ENCODE measurements at places on chromosomes 1 and 21.

GRCh38 chr1:37157634-37158033, 123.3 kb upstream of the GRIK3 start:
- DNase-seq = no peak

DNA sequence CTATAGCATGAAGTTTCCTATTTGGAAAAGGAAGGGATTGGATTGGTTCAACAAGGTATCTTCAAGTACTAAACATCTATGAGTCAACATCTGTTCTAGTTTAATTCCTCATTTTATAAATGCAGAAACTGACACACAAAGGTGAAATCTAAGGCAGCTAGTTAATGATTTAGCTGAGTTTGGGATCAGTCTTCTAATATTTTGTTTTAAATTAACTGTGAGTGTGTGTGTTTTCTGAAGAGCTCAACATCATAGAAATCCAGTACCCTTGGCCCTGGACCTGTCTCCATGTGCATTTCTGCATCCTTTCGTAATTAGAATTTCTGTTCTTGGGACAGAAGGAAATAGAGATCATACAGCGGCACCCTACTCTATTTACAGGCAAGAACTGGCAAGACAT, 105.9 kb downstream of the RGS2 start:
- DNase-seq = no peak

DNA sequence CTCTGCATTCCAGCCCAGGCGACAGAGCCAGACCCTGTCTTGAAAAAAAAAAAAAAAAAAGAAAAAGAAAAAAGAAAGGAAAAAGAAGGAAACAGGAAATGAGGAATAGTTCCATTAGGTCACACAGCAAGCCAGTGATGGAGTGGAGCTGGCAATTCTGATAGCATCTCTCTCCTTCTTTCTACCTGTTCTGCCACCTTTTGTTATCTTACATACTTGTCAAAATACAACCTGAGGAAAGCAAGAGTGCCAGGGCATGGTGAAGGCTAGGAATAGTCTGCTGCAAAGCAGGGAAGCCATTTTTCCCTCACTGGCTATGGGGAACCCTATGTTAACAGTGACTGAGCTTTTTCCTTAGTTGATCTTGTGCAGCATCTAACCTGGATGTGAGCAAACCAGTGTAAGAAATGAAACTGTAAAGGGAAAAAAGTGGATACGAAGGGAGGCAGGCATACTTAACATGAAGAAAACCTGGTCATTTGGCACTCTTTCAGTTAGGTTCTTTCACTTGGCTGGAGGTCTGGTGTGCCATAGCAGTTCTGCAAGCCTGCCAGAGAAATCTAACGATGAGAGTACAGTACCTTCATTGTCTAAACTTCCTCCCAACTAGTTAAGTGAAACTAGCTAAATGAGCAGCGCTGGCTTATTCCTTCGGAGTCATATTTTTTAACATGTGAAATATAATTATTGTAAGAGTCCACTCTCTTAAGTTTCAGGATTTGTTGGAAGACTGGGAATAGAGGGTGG, 17.9 kb upstream of the THEM5 start:
- DNase-seq = no peak

GRCh38 chr1:232893481-232894313, 56.7 kb upstream of the NTPCR start:
- DNase-seq = no peak

DNA sequence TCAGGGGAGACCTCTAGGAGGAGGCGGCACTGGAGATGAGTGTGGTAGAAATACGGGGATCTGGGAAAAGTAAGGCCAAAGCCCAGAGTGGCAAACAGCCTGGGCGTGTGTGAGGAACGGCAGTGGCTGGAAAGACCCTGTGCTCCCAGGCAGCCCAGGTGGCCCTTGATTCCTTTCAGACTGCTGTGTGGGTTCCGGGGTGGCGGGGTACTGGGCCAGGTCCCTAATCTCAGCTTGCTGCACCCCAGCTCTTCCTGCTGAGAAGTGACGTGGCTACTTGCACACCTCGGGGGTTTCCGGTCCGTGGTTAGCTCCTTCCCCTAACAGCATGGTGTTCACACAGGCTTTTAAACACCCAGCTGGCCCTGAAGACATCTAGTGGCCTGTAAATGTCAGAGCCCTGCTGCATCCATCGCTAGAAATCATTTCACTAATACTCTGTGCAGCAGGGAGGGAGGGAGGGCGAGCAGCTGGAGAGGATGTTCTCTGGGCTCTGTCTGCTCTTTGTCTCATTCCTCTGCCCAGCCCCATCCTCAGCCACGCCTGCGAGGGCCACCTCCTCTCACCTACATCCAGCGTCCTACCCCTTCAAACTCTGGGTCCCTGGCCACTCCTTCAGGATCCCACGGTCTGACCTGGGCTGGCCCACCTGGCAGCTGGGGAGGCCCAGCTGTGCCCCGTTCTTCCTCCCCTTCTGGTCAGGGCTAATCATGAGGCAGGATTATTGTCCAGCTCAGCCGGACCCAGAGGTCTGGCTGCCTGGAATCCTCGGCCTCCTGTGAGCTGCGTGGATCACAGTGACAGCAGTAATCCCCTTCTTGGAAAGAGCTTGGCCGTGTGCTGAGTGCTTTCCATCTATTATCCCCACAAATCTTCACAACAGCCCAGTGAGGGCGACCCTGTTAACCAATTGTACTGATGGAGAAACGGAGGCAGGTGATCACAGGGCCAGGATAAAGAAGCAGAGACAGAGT, 7.2 kb downstream of the ZDHHC18 start:
- DNase-seq = peak; percentile 77

GRCh38 chr1:244869364-244869827, 5.1 kb upstream of the HNRNPU start:
- DNase-seq = no peak

DNA sequence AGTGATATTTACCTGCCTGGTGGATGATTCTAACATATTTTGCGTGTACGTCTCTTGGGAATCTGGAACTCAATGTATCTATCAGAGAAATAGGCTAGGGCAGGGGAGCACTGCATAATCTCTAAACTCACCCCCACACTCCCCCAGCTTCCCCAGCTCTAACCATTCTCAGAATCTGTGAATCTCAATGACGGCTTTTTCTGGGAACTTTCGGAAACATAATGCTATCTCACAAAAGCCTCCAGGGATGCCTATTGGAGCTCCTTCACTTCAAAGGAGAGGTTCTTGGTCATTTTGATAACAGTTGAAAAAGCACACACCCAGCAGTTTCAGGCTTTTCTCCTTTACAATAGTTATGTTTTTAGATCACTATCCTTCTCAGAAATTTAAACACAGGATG, 113.8 kb upstream of the MAGI3 start:
- no peak for DNase-seq

DNA sequence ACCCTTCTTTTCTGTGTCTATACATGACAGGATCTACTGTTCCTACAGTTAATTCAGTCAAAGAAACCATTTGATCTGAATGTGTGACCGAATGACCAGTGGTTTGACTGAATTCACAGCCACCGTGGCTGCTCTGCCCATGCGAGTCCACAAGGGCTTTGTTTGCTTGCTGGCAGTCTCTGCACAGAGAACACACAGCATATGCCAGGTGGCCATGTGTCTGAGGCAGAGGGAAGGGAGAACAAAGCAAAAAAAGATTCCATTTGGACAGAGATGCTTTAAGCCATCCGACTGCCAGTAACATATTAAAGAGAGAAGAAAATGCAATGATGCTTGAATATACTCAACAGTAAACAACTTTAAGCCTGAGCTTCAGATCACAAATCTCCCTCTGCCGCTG, 737.8 kb upstream of the CXADR start:
- DNase-seq = no peak

DNA sequence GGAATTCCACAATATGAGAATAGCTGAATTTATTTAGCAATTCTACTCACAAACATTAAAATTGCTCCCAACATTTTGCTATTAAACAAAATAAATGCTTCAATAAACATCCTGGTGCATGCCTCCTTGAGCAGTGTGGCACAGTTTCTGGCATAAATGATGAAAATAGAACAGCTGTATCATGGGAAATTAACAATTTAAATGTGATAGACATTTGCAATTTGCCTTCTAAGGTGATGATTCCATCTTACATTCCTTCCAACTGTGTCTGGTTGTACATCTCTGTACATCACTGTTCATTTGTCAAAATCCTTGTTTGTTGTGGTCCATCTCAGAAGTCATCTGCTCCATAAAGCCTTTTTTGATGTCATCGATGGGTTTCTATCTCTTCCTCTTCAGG, 198.7 kb downstream of the KCTD3 start:
- DNase-seq = no peak

- no peak for DNase-seq
Observed at GRCh38 chr1:224629965-224630364, 13.8 kb downstream of the CNIH3 start.

- DNase-seq = no peak
Observed at GRCh38 chr21:41763996-41764395, 2.9 kb downstream of the RIPK4 start.

DNA sequence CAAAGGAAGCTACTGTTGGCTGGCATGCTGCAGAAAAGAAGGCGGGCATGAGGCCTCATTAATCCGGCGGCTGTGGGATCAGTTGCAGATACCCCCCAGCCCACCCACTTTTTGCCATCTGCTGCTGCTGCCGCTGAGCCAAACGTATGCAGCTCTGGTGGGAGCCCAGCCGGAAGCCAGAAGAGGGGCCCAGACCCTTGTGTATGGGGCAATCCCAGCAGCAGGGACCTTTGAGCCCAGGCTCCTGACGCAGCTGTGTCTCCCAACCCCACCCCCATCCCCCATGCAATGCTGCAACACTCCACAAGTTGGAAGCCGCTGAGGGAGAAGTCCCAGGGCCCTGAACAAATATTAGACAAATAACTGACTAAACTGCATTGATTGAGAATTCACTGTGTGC, 106.0 kb downstream of the ELAVL4 start:
- DNase-seq = no peak

DNA sequence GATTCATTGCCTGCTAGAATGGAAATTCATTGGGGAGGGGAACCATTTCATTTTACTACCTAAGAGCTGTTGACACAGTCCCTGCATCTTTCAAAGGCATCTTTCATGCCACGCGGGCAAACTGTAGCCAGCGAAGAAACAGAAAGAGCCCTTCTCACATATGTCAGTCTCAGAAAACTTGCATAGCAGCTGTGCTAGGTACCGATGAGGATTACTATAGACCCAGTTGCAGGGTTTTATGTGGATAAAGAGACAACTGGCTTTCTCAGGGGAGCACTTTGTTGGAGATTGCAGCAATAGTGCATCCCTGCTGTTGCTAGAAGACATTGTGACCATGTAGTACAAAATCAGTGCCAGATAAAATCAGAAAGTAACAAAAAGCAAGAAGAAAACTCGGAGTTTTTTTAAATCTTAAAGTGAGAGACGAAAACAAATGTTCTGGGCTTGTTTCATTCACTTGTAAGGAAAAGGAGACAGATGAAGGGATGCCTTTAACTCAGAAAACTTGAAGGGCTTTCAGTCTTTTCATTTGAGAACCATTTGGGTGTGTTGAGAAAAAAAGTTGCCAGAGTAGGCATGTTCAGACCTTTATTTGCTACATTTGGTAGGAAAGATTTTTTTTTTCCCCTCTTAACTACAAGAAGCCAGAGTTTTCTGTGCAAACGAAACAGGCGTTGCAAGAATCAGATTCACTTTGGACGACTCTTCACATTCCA, 804.1 kb downstream of the USP25 start:
- DNase-seq = no peak

- DNase-seq = no peak
Observed at GRCh38 chr21:39189857-39190604, 6.8 kb upstream of the PSMG1 start.

- DNase-seq = no peak
Observed at GRCh38 chr1:168728473-168729404, at the start of gene DPT. Gene DPT (minus strand): TSS chr1:168729206. CDS start chr1:168729174, 32 bp downstream.

DNA sequence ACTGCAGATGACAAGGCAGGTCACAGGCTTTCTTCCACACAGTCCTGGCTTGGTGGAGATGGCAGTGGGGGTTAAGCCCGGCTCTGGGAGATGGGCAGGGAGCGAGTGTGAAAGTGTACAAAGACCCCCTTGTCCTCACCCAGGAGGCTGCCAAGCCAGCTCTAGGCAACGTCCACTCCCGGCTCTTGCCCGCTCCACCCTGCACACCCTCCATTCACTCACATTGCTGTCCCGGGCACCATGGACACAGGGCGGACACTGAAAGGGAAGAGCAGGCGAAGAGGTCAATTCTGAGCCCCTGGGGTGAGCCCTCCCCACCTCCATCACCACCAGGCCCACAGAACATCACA, 8.9 kb downstream of the COL16A1 start:
- no peak for DNase-seq

DNA sequence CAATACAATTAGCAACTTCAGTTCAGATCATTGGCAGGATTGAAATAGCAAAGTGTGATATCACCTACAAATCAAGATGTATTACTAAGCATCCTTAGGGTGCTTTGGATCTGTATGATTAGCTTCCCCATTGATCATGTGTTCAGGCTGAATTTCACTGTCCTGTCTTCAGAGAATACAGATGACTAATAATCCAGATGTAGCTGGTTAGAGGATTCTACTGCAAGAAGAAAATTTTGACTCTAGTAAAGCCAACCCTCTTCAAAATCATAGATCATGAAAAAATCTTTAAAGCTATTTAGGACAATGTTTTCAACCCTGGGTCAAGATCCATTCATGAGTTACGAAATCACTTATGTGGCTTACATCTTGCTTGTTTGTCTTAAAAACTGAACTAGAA, 184.4 kb downstream of the PTGER3 start:
- DNase-seq = no peak

- DNase-seq = no peak
Observed at GRCh38 chr1:97980530-97980929, 59.7 kb upstream of the DPYD start.

DNA sequence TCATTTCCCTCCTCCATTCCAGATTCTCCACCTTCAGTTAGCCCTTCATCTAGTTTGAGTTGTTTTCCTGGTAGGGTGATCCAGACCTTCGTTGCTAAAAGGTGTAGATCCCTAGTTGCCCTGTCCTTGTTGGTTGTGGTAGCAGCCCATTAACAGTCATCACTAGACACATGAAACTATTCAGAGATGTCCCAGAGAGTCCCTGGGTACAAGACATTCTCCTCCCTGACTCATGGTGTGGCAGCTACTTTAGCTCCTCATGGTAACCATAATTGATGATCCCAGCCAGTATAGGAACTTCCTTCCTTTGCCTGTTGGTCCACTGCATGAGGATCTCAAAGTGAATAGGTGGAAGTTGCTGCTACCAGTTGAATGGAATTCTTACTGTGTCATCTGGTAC, 6.0 kb upstream of the SH2D2A start:
- DNase-seq = no peak

DNA sequence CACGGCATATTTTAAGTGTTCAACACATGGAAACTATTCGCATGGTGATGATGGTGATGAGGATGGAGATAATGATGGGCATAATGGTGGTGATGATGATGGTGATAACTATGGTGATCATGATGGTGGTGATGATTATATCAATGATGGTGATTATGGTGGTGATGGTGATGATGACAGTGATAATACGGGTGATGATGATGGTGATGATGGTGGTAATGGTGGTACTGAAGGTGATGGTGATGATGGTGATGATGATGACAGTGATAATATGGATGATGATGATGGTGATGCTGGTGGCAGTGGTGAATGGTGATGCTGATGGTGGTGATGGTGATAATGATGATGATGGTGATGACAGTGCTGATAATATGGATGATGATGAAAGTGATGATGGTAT, 341.8 kb upstream of the VAMP3 start:
- DNase-seq = no peak

Measured in stimulated activated CD4-positive, alpha-beta T cell treated with anti-CD3 and anti-CD28 coated beads, Interleukin-4, amount 100 ng/mL, for 1 hour (primary cell).